Activated T-cell treated with anti-CD3 and anti-CD28 coated beads, Interleukin-2, amount 50 U/mL, for 4 hours (primary cell): ENCODE measurements at places on chromosomes 5 and 9. TPM values are rescaled to one million over a fixed set of nuclear protein-coding genes. Genes with fewer than 3 reads are reported as not detected.

Gene SLC34A3
- not detected for total RNA-seq

GRCh38 chr5:171534043-171534895, 114.8 kb downstream of the FGF18 start:
- DNase-seq, result no peak

- peak; percentile 60 for DNase-seq
Measured at GRCh38 chr9:83706676-83707517, 861 bp downstream of the UBQLN1 start.

- no peak for DNase-seq
Measured at GRCh38 chr9:135216791-135217441, 129.4 kb downstream of the OLFM1 start.

Gene ZNF354C
- total RNA-seq, result 3.9 TPM

GRCh38 chr9:127873886-127874285, 3.6 kb downstream of the AK1 start:
- DNase-seq, result no peak

Gene AGXT2
- total RNA-seq, result not detected

DNA sequence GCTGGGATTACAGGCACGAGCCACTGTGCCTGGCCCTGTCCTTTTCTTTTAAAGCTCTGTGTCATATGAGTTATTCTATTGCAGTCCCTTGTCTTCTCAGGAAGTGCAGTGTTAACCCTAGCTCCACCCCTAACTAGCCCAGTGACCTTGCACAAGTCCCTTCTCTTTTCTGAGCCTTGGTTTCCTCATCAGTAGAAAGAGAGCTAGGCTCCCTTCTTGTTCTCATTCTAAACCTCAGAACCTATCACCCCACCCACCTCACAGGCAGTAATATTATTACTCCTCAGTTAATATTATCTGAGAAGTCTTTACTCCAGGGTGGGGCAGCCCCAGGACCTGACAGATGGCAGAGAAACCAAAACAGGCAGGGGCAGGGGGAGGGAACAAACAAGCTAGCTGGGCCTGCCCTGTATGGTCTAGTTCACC, 7.2 kb downstream of the CYFIP2 start:
- DNase-seq, result no peak

- DNase-seq, result no peak
Measured at GRCh38 chr5:142537938-142538337, 148.0 kb downstream of the FGF1 start.

DNA sequence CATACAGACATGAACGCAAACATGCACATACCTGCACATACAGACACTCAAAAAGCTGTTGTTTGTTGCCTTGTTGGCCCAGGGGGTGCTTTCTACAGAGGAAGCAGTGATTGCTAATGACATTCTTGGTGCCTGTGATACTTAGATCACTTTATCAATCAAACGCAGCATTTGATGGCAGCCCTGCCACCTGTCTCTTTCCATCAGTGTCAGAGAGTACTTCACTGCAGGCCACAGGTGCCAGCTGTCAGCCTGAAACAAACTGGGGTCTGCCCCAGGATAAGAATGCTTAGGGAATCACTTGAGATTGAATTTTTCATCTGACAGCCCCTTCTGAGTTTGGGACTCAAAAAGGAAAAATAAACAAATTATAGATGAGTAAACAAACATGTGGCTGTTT, 388.9 kb upstream of the SGCD start:
- no peak for DNase-seq

Gene DBH
- not detected for total RNA-seq

DNA sequence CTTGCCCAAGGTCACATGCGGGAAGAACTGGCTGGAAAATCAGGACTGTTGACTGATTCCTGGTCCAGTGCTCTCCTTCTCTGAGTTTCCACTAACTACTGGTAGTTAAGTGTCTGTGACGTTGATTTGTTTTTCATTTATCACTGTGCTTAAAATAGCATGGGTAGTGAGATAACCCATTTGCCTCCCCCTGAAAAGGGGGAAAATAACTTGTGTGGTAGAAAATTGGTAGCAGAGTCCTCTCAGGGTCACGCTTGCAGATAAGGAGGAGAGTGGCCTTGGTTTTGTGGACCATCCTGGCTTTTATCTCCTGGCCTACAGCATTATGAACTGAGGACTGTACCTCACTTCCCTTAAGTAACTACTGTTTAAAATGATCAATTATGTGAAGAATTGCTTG, 10.9 kb downstream of the FUBP3 start:
- DNase-seq, result no peak

- DNase-seq, result no peak
Measured at GRCh38 chr5:127055880-127056653, 17.2 kb downstream of the C5orf63 start.

Gene PDCD1LG2
- 0.11 TPM for total RNA-seq

DNA sequence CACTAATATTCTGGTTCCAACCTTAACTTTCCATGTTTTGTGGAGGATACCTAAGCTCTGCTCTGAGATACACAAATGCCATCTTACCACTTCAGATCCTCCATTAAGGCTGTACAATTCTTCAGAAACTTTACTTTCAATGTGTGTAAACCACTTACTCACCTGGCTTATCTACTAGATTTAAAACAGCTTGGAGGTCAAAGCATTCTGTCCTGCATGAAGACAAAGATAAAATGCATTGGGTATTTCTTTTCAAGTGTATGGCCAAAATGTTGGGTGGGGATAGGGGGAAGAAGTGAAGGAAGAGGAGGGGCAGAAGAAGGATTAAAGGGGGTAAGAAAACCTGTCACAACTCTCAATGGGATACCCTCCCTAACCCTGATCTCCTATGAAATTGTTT, 939 bp downstream of the GOLGA1 start:
- no peak for DNase-seq

Gene DMRT3
- not detected for total RNA-seq

Gene CDHR2
- total RNA-seq, result 0.43 TPM

Gene C5orf63
- 5.4 TPM for total RNA-seq

DNA sequence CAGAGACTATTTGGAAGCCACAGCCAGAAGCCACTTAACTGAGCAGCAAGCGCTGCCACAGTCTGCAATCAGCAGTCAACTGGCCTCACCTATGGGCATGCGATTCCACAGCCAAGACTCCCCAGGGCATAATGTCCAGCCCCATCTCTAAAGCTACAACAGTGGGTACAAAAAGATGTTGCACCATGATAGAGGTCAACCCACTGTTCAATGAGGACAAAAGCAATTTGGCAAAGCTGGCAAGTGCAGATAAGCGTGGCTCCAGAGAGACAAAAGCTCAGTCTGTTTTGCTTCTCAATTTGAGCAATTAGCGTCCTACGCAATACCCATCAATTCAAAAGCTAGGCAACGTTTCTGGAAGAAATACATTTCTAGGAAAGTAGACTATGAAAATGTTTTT, 3.2 kb downstream of the TAS2R1 start:
- no peak for DNase-seq

- DNase-seq, result no peak
Measured at GRCh38 chr9:74173284-74173683, 323.9 kb upstream of the RORB start.

DNA sequence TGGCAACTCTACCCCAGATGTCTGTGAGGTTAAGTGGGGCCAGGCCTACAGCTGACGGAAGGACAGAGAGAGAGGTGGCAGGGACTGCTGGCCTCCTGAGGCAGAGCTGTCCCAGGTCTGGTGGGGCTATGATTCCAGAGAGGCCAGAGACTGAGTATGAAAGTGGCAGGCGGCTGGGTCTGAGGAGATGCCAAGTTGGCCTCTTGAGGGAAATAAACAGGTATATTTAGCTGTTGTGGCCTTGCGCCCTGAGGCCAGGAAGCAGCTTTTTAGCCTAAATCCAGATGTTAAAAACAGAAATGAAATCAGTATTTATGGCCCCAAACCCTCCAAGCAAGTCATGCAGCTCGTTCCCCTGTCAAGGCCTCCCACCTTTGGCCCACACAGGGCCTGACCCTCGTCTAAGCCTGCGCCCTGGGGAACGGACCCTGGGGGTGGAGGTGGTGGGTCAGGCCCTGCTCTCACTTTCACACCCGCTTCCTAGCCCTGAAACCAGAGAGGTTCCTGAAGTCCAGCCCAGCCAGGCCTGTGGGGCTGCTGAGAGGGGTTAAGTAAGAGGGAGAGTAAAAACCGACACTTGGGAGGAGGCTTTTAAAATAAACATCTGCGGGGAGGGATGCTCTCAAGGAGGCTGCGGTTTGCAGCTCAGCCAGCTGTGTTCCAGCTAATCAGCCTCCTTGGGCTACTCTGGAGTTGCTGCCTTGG, 18.7 kb downstream of the PCDHGC5 start:
- no peak for DNase-seq

- DNase-seq, result no peak
Measured at GRCh38 chr5:65808251-65808741, 86.3 kb downstream of the NLN start.

GRCh38 chr5:30100148-30100713, 1093.3 kb upstream of the CDH6 start:
- no peak for DNase-seq

GRCh38 chr9:34413231-34413852, 36.6 kb upstream of the MYORG start:
- no peak for DNase-seq

DNA sequence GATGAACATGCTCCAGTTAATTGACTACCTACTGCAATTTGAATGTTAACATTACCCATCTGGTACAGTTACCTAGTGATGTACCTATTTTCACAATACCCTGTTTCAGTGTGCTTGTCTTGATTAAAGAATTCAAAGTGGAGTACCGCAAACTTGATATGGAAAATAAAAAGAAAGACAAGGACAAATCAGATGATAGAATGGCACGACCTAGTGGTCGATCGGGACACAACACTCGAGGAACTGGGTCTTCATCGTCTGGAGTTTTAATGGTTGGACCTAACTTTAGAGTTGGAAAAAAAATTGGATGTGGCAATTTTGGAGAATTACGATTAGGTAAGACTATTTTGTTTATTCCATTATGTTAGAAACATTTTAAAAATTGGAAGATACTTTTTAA, 33.5 kb downstream of the CSNK1G3 start:
- DNase-seq, result peak; percentile 7

Gene NEURL1B
- 0.03 TPM for total RNA-seq

- DNase-seq, result no peak
Measured at GRCh38 chr9:96408409-96409280, 9.5 kb downstream of the ZNF367 start.

GRCh38 chr5:75045071-75045470, 7.3 kb downstream of the GCNT4 start:
- DNase-seq, result no peak

Gene PCDHA11
- total RNA-seq, result not detected

DNA sequence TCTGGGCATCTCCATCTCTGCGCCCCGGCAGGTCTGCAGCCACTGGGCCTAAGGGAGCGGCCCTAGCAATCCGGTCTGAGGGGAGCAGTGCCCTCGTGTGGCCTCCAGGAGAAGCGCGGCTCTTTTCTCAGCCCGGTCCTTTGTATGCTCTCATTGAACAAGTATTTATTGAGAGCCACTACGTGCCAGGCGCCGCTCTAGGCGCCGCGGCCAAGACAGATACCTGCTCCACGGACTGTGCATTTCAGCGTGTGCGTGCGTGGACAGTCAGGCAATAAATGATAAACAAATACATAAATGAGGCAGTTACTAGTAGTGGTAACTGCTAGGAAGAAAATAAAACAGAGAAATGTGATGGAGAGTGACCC, 2.3 kb upstream of the SLC4A9 start:
- DNase-seq, result peak; percentile 62

DNA sequence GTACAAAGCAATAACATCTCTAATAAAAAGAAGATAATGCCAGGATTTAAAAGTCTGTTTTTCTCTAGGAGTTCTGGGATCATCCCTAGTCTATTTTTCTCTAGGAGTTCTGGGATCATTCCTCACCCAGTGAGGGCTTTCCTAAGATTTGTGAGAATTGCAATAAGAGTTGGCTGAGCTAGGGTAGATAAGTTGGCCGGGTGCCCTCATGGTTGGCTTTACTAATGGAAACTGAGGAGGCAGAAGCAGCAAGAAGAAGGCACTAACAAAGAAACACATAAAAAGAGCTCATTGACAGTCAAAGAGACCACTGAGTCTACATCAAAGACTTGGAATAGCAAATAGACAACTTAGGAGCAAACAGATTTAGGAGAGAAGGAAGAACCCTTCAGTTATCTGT, 4.2 kb downstream of the SLC1A3 start:
- no peak for DNase-seq

Gene F2RL1
- total RNA-seq, result 1.9 TPM

Gene PKD2L2
- total RNA-seq, result not detected
